ENCODE measurements at places on chromosomes 1 and 21.

GRCh38 chr1:12232221-12232620 is 2.4 kb downstream of the VPS13D start:
- no peak for DNase-seq

DNA sequence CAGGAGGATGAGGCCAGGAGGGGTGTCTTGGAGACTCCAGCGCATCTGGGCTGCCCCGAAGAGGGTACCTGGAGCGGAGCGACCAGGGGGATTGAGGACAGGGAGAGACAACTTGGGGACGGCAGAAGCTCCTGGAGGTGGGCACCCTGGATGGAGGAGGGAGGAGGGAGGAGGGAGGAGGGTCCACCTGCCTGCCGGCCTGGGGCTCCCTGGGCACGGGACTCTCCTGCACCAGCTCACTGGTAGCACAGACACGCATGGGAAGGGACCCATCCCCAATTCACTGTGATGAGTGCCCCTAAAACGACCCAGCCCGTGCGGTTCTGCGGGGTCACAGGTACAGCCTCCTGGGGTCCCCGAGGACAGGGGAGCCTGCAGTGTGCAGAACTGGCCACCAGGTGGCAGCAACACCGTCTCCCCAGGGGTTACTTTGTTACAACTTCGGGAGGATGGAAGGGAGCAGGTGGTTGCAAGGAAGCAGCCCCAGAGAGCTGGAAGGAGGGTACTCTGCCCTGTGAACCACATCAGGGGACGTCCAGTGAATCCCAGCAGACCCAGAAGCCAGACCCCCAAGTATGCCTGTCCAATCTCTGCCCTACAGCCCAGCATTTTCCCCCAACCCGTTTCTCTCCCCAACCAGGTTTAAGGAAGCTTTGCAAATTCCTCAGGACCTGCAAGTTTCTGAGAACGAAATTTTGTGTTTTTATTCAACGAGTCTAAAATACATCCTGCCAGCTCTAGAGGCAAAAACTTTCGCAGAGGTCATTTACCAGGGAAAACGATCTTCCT is 482.4 kb downstream of the NPHP4 start:
- peak; percentile 55 for DNase-seq

- DNase-seq, result peak; percentile 90
These were observed 68.3 kb downstream of the SLC35A3 start for GRCh38 chr1:100037927-100038659.

DNA sequence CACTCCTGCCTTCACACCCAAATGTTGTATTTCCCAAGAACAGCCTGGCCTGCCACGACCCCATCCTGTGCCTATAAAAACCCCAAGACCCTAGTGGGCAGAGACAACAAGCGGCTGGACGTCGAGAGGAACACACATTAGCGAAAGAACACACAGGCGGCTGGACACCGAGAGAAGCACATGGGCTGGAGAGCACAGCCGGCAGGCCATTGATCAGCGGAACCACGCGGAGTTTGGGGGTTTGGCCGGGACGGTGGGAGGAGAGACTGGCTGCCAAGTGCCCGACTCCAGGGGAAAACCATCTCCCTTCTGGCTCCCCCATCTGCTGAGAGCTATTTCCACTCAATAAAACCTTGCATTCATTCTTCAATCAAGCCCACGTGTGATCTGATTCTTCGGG is 10.4 kb upstream of the DESI2 start:
- no peak for DNase-seq

- no peak for DNase-seq
These were observed 1.6 kb downstream of the KRTAP10-2 start for GRCh38 chr21:44549525-44550211.

GRCh38 chr1:202164271-202165037 is 4.1 kb upstream of the PTPN7 start:
- no peak for DNase-seq

- DNase-seq, result peak; percentile 72
These were observed 197.3 kb downstream of the MATN1 start for GRCh38 chr1:30525971-30526651.

GRCh38 chr1:11611638-11612327 is 42.4 kb downstream of the FBXO2 start:
- no peak for DNase-seq

GRCh38 chr1:237269938-237270337 is 228.0 kb downstream of the RYR2 start:
- no peak for DNase-seq

GRCh38 chr1:48222501-48223242 is at the start of gene SLC5A9:
SLC5A9 (plus strand) TSS chr1:48222716; CDS start chr1:48222737, 21 bp downstream.
- no peak for DNase-seq
